ENCODE measurements at places on chromosomes 4 and X.

DNA sequence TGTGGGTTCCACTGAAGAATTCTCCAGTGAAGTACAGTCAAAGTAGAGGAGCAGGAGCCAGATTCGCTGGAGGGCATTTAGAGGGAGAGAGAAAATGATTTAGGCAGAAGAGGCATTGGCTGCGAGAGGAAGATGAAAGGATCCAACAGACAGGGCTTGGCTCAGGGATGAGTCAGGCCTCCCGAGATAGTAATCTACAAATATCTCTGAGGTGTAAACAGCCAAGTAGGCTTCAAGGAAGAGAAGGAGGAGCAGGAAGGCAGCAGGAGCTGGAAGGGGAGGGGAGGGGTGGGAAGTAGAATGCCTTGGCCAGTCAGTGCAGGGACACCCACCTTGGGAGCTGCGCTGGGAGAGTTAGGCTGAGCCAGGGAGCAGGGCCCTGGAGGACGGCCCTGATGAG is 55.5 kb downstream of the PJA1 start:
- DNase-seq = no peak

DNA sequence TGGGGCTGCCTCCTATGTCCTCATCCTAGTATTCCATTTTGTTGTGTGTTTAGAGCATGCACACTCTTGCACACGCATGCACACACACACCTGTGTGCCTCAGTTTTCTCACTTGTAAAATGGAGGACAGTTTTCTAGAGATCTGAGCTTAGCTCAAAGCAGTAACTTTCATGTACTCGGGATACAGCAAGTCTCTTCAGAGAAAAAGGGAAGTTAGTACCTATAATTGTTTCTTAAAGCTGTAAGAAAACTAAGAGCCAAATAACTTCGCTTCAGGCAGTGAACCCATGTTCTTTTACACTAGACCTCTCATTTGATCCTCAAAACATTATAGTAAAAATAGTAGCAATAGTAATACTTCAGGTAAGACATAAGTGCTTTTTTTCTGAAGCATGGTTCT is 49.6 kb downstream of the KIT start:
- no peak for DNase-seq

GRCh38 chr4:73815145-73815544 is 21.3 kb upstream of the CXCL6 start:
- no peak for DNase-seq

- DNase-seq = no peak
Observed at GRCh38 chrX:150692296-150692695, 900 bp upstream of the MTMR1 start.

GRCh38 chrX:80812176-80812575 is 2.5 kb upstream of the BRWD3 start:
- DNase-seq = no peak

DNA sequence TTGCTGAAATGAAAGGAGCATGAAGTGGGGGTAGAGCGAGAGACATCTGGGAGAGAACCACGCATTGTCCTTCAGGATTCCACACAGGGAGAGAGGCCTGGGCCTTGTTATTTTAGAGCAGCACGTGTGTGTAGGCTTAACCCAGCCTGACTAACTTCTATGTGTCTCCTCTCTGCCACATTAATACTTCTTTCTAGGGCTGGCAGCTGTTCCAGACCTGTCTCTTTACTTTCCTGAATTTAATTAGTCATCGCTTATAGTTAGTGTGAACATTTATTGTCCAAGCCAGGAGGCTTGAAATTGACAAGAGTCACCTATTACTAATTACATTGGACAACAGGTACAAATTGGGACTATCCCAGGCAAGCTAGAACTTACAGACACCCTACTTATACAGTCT is 51.3 kb downstream of the SMAD1 start:
- DNase-seq = no peak

GRCh38 chrX:120136840-120137239 is 21.1 kb upstream of the RHOXF1 start:
- no peak for DNase-seq

- no peak for DNase-seq
Observed at GRCh38 chr4:98905839-98906238, 23.1 kb downstream of the EIF4E start.

DNA sequence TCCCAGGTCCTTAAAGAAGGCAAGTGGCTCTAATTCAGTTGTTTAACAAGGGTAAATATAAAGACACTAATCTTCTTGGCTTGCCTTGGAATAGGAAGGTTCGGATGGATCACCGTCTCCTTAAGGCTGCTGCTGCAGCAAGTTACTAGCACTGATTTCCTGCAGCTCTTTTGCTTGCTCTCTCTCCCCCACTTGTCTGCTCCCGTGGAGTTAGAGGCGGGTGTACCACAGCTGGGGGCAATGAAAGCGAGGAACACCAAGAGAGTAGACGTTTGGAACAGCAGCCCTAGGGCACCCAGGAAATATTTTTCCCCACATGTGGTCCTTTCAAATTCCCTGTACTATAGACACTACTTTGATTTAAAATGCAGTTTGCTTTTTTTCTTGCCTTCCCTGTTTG is 202.2 kb downstream of the SH2D1A start:
- no peak for DNase-seq

- no peak for DNase-seq
Observed at GRCh38 chrX:66043584-66043983, 3.7 kb upstream of the VSIG4 start.

DNA sequence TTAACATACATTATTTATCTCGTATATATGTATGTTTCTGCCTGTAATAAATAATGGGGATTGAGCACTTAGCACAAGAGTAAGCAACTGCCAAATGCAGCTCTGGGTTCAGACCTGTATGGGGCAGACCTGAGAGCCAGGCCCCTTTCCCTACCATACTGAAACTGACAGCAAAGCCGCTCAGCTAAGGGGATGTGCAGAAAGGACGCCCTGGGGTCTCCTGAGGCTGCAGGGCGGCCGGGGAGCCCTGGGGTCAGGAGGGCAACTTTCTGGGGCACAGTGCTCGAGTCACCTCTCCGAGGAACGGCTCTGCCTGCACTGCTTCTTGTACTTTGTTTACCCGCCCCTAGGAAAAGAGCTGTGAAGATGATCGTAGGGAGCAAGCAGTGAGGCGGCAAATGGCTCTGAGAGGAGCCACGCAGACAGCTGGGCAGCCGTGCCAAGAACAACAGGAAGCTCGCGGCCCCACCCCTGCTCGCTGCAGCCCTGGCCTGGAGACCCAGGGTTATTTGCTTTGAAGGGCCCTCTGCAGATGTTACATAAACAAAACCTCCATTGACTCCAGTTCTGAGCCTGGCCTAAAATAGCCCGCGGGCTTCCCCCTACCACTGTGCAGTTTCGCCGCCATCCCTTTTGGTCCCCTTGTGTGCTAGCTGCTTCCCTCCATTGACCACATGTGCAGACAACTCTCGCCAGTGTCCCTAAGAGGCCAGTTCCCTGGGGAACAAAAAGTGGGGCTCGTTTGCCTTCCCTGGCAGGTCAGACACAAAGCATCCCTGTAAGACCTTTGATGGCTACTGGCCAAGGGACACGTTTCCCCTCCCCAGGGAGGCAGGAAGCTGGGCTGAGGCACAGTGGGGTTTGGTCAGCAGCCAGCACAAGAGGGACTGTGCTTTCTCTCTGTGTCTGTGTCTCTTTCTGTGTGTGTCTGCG is 111.3 kb upstream of the LNX1 start:
- no peak for DNase-seq

GRCh38 chr4:38673130-38673978 is 9.4 kb downstream of the KLF3 start:
- DNase-seq = no peak

GRCh38 chrX:152813206-152813605 is 17.4 kb downstream of the CETN2 start:
- no peak for DNase-seq

- no peak for DNase-seq
Observed at GRCh38 chr4:38003102-38003501, 42.9 kb downstream of the PTTG2 start.

- DNase-seq = no peak
Observed at GRCh38 chr4:834368-835147, 8.6 kb upstream of the CPLX1 start.

DNA sequence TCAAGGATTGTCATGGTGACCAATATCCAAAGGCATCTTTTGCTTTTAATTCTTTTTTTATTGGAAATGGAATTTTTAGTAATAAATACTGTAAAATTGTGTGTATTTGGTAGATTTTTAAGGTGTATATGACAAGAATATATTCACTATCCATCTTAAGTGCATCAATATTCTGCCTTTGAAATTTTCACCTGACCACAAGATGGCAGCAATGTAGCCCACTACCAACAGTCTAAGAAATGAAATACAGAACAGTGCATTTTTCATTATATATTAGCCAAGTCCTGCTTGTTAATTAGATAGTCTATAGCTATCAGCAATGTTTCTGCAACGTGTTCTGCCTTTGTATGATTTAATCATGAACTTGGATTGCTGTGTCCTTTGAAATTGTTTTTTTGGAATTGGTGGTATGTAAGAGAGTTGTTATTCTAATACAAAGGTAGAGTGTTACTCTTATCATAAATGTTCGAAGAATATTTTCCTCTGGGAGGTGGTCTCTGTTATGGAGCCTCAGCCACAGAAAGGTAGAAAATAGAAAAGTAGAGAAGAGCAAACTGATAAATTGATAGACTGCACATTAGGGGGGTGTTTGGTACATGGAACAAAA is 38.2 kb downstream of the HPGDS start:
- DNase-seq = no peak

GRCh38 chr4:663438-664428 is 10.3 kb downstream of the ATP5ME start:
- DNase-seq = no peak

DNA sequence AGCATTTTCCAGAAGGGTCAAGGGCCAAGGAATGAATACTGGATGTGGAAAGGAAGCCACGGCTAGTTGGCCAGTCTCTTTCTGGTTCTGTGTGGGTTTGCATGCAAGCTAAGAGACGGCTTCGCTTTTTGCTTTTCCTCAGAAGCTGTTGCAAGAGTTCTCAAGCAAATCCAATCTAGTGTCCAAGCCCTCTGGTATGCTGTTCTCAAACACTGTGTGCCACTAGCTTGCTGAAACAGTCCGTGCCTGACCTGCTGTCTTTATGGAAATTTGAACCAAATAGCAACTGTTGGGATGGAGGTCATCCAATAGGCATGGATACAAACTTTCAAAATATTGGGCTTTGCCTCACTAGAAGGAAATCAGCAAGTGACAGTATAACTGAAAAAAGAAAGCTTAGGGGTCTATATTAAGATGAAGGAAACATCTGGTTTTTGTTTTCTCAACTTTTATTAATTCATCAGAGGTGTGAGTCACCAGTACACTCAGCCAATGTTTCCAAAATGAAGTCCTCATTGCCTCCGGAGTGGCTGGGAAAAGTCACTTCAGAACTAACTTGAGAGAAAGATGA is 70.5 kb downstream of the SLC9A6 start:
- DNase-seq = no peak

DNA sequence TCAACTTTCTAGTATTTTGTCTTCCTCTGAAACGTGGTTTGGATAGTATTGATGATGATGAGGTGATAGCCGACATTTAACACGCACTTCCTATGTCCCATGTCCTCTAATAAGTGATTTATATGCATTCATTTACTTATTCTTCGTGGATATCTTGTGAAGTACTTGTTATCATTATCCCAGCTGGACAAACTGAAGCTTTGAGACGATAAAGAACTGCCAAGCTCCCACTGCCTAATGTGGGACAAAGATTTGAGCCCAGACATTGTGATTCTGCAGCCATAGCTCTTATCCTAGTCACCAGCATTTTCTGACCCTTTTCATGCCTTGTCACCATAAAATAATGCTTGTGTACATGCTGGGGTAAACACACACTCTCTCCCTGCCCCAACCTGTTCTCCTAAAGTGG is 92.5 kb downstream of the RAPGEF2 start:
- no peak for DNase-seq

DNA sequence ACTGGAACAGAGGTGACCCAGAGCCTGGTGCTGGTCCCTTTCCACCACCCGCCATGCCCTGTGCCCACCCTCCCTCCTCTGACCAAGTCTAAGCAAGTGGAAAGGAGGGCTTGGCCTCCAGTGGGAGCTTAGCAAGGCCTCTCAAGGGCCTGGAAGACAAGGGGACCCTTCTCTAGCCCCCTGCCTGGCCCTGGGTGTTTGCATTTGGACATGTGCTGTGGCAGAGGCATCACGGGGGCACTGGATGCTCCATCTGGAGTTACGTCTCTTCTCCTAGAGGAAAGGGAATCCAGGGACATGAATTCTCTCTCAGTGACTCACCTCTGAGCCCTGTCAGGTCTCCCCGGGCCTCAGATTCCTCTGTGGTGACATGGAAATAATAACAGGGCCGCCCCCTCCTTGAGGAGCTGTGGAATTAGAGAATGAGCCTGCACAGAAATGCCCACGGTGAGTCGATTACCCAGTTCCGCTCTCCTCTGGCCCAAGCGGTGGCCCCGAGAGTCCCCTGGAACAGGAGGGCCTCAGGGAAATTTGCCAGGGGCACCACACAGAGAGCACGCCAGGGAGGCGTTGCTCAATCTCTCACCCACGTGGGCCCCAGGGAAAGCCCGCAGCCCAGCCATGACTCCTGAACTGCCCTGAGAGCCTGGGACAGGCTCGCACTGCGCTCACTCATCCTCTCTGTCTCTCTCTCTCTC is 189.6 kb downstream of the BCOR start:
- DNase-seq = no peak

DNA sequence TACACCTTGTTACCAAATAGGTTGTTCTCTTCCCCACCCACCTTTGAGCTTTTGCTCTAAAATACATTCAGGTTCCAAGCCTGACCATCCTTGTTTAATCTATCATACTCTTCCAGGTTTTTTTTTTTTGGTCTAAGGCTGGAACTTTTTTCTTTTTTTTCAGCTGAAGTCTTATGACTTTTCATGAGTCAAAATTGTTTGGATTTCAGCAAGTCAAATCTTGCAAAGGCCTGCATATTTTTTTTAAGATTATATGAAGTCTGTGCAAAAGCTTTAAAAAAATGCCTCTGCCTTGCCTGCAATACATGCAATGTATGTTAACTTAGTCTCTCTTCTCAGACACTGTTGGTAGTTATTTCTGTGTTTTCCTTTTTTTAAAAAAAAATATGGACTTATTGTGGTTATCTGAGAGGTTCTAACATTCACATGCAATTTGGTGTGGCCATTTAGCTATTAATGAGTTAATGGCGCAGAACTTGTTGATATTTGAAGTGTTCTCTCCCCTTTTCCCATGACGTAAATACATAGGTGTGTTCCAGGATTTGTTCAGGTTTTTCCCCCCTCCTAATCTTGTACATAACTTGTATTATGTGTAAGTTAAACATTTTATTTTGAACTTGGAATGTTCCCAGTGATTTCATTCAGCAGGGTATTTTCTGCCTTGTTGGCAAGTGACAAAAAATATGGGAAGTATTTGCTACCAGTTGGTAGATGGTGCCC is 58.7 kb downstream of the CCKAR start:
- no peak for DNase-seq

GRCh38 chrX:39813631-39814277 is 284.0 kb downstream of the BCOR start:
- no peak for DNase-seq
